Activated CD8-positive, alpha-beta T cell treated with anti-CD3 and anti-CD28 coated beads, Interleukin-2, amount 10 ng/mL, durations not matched to agents 7 days and 5 days (primary cell): ENCODE measurements at places on chromosomes 11 and 22. TPM values are rescaled to one million over a fixed set of nuclear protein-coding genes. Genes with fewer than 3 reads are reported as not detected.

The JHY gene
- 1.5 TPM for total RNA-seq

- peak overlapping the region; percentile 98 for H3K27ac ChIP-seq
- H3K4me3 ChIP-seq = peak overlapping the region; percentile 99
- peaks cover 62% of the 10 kb centered on the region for H3K36me3 ChIP-seq
- no peaks in the 10 kb centered on the region for H3K27me3 ChIP-seq
- DNase-seq = no peak
- H3K4me1 ChIP-seq = peaks cover 77% of the 10 kb centered on the region
Observed at GRCh38 chr22:30245181-30245984, 1.2 kb downstream of the LIF start.

GRCh38 chr11:112962579-112963367, 1.6 kb downstream of the NCAM1 start:
- DNase-seq = no peak
- peaks cover 3% of the 10 kb centered on the region for H3K36me3 ChIP-seq
- peak overlapping the region; percentile 74 for H3K4me3 ChIP-seq
- H3K4me1 ChIP-seq = peaks cover 11% of the 10 kb centered on the region

The NLRP14 gene
- 0.13 TPM for total RNA-seq

- H3K36me3 ChIP-seq = no peaks in the 10 kb centered on the region
- DNase-seq = no peak
- no peaks in the 10 kb centered on the region for H3K4me1 ChIP-seq
- no peak overlapping the region for H3K4me3 ChIP-seq
- no peaks in the 10 kb centered on the region for H3K27me3 ChIP-seq
Observed at GRCh38 chr22:46107089-46107664, 43.1 kb upstream of the PPARA start.

The CREB3L1 gene
- not detected for total RNA-seq

- peaks cover 9% of the 10 kb centered on the region for H3K27me3 ChIP-seq
- no peaks in the 10 kb centered on the region for H3K36me3 ChIP-seq
- no peak overlapping the region for H3K4me3 ChIP-seq
- DNase-seq = no peak
Observed at GRCh38 chr11:57155400-57155799, 26.4 kb upstream of the LRRC55 start.

DNA sequence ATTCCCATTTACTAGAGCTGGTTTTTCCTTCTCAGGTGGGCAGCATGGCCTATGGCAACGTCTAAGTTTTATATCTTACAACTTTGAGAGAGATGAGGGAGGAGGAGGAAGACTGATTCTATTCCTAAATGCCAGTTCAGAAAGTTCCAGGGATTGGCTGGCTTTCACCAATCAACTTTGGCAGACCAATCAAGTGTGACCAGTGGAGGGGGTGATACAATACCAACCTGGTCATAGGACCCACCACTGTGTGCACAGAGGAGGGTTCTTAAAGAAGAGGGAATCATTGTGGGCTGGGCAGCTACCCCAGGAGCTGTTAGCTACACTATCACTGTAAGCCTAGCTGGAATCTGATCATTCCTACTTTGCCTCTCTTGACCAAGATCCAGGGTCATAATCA, 8.1 kb downstream of the DIXDC1 start:
- no peaks in the 10 kb centered on the region for H3K36me3 ChIP-seq
- H3K4me1 ChIP-seq = peaks cover 20% of the 10 kb centered on the region
- no peak overlapping the region for H3K4me3 ChIP-seq
- no peak overlapping the region for H3K27ac ChIP-seq

The SLC22A6 gene
- total RNA-seq = not detected

DNA sequence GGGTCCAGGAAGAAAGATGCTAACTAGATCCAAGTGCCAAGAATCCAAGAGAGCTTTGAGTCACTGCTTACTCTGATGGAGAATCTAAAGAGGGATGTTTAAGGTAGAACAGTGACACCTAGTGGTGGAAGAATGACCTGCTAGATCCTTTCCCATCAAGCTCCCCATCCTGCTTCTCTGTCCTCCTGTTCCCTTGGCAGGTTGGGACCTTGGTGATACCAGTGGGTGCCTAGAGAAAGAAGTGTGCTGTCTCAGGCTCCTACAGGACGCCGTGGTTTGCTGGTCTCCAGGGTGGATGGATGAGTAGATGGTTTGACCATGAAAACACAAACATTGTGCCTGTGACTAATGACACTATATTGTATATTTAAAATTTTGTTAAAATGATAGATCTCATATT, 383.7 kb downstream of the TMEM135 start:
- peak; percentile 48 for DNase-seq
- H3K4me3 ChIP-seq = no peak overlapping the region
- H3K4me1 ChIP-seq = no peaks in the 10 kb centered on the region
- H3K36me3 ChIP-seq = no peaks in the 10 kb centered on the region
- no peaks in the 10 kb centered on the region for H3K27me3 ChIP-seq
- no peak overlapping the region for H3K27ac ChIP-seq

The CDON gene
- 4.1 TPM for total RNA-seq

The CD6 gene
- 214 TPM for total RNA-seq

GRCh38 chr11:119459293-119459976, 36.5 kb upstream of the THY1 start:
- H3K27ac ChIP-seq = no peak overlapping the region
- DNase-seq = no peak
- H3K27me3 ChIP-seq = peaks cover 20% of the 10 kb centered on the region
- no peak overlapping the region for H3K4me3 ChIP-seq
- H3K36me3 ChIP-seq = no peaks in the 10 kb centered on the region

The APOL4 gene
- 8.5 TPM for total RNA-seq

The GAS2L1 gene
- 10.9 TPM for total RNA-seq

GRCh38 chr11:36254713-36255112, 34.5 kb downstream of the COMMD9 start:
- no peaks in the 10 kb centered on the region for H3K4me1 ChIP-seq
- no peak for DNase-seq
- peaks cover 11% of the 10 kb centered on the region for H3K27me3 ChIP-seq
- no peaks in the 10 kb centered on the region for H3K36me3 ChIP-seq
- no peak overlapping the region for H3K4me3 ChIP-seq

- no peak overlapping the region for H3K27ac ChIP-seq
- DNase-seq = no peak
- H3K27me3 ChIP-seq = no peaks in the 10 kb centered on the region
- H3K4me1 ChIP-seq = peaks cover 11% of the 10 kb centered on the region
Observed at GRCh38 chr11:3153291-3153861, 11.7 kb downstream of the OSBPL5 start.

- H3K27ac ChIP-seq = no peak overlapping the region
- no peaks in the 10 kb centered on the region for H3K27me3 ChIP-seq
- DNase-seq = no peak
Observed at GRCh38 chr22:32583074-32583682, 108.6 kb downstream of the FBXO7 start.

The TEX54 gene
- not detected for total RNA-seq

- H3K4me1 ChIP-seq = no peaks in the 10 kb centered on the region
- H3K27ac ChIP-seq = no peak overlapping the region
- H3K27me3 ChIP-seq = peaks cover 16% of the 10 kb centered on the region
- H3K4me3 ChIP-seq = no peak overlapping the region
Observed at GRCh38 chr11:117786135-117786870, 10.7 kb downstream of the DSCAML1 start.

GRCh38 chr11:8092587-8093424, 11.8 kb downstream of the TUB start:
- H3K4me1 ChIP-seq = no peaks in the 10 kb centered on the region
- no peaks in the 10 kb centered on the region for H3K36me3 ChIP-seq

- H3K27me3 ChIP-seq = no peaks in the 10 kb centered on the region
- H3K36me3 ChIP-seq = peaks cover 93% of the 10 kb centered on the region
- H3K4me1 ChIP-seq = peaks cover 97% of the 10 kb centered on the region
Observed at GRCh38 chr11:128492903-128493569, 94.3 kb downstream of the ETS1 start.

The TENM4 gene
- not detected for total RNA-seq

The APOC3 gene
- total RNA-seq = not detected

DNA sequence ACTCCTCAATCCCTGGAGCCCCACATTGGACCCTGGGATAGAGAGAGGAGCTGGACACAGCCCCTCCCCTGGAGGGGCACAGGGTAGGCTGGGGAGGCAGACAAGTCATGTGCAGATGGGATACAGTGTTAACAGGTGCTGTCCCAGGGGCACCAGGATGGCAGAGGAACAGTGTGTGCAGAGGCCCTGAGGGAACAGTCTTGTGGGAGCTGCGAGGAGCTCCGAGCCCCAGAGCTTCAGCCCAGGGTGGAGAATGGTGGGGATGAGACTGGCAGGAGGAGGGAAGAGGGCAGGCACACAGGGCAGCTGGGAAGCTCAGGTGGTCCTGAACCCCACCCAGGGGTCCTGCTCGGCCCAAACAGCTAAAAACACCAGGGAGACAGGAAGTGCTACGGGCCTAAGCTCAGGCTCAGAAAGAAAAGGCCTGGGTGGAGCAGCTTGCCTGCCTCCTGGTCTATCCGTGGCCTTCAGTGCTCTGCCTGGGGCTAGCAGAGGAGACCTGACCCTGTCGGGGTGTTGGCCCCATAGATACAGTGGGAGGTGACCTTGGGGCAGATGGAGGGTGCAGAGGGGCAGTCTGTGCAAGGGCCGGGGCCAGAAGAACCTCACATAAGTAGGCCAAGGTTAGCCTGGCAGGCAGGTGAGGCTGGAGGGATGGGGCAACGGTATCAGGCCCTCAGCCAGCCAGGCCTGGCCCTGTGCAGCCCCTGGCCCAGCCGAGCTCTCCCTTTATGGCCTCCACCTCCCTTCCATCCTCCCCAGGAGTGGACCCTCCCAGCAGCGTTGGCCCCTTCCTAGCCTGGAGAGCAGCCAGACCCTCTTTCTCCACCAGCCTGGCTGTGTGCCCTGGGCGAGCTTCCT, 15.4 kb downstream of the CAPN5 start:
- DNase-seq = no peak
- H3K36me3 ChIP-seq = no peaks in the 10 kb centered on the region
- peaks cover 32% of the 10 kb centered on the region for H3K4me1 ChIP-seq
- H3K4me3 ChIP-seq = peak overlapping the region; percentile 71
- peaks cover 10% of the 10 kb centered on the region for H3K27me3 ChIP-seq
- peak overlapping the region; percentile 95 for H3K27ac ChIP-seq

The NCR3LG1 gene
- 1.9 TPM for total RNA-seq

The WNT7B gene
- total RNA-seq = not detected

- peaks cover 21% of the 10 kb centered on the region for H3K27me3 ChIP-seq
- no peak overlapping the region for H3K27ac ChIP-seq
- peaks cover 14% of the 10 kb centered on the region for H3K4me1 ChIP-seq
- H3K36me3 ChIP-seq = no peaks in the 10 kb centered on the region
- no peak for DNase-seq
- H3K4me3 ChIP-seq = no peak overlapping the region
Observed at GRCh38 chr11:64395545-64396078, 36.6 kb downstream of the RPS6KA4 start.

DNA sequence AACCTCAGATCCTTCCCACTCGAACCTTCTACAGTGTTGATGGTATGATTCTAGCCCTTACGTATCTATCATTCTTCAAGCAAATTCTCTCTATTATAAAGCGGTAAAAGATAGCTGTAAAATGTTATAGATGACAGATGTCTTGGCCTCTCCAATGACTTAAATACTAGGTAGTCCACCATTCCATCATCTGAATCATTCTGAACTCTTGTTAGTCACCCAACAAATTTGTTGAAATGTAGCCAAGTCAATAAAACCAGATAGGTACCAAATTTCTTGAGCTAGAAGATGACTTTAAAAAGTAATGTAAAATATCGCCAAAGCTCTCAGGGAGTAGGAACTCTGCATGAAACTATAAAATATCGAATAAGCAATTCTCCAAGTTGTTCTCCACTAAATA, 32.6 kb upstream of the PICALM start:
- no peaks in the 10 kb centered on the region for H3K4me1 ChIP-seq
- H3K36me3 ChIP-seq = peaks cover 2% of the 10 kb centered on the region
- no peak for DNase-seq
- H3K4me3 ChIP-seq = no peak overlapping the region
- peaks cover 2% of the 10 kb centered on the region for H3K27me3 ChIP-seq

DNA sequence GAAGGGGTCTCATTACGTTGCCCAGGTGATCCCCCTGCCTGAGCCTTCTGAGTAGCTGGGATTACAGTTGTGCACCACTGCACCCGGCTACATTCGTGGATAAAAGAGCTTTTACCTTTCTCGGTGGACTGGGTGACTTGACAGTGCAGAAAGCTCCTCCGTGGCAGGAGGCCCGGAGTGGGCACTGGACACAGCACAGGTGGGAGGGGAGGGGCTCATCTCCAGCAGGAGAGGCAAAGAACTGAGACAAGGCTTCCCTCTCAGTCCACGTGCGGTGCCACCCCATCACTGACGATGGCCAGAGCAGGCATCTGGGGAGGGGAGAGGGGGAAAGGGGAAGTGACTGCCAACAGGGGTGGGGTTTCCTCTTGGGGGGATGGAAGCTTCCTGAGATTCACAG, 118.4 kb downstream of the SHANK2 start:
- H3K27me3 ChIP-seq = no peaks in the 10 kb centered on the region
- H3K36me3 ChIP-seq = no peaks in the 10 kb centered on the region
- no peaks in the 10 kb centered on the region for H3K4me1 ChIP-seq
- H3K27ac ChIP-seq = no peak overlapping the region

DNA sequence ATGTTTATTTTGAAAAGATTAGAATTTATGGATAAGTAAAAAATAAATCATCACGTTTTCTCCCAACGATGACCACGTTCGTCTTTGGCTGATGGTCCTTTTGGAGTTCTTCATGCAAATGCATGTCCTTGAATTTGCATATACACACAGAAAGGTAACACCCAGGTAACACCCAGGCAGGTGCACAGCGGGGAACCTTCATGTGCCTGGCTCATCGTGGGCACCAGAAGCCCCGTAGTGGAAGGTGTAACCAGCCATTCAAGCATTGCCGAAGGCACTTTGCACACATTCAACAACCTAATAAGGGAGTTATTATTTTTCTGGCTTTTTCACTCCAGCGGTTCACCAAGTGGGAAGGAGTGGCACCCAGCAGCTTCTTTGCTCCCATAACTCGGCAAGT, 404.6 kb downstream of the TBC1D22A start:
- H3K27me3 ChIP-seq = no peaks in the 10 kb centered on the region
- no peak for DNase-seq
- H3K27ac ChIP-seq = no peak overlapping the region
- H3K4me1 ChIP-seq = no peaks in the 10 kb centered on the region
- no peak overlapping the region for H3K4me3 ChIP-seq

GRCh38 chr11:10233581-10233980, 60.4 kb downstream of the SBF2 start:
- H3K4me1 ChIP-seq = no peaks in the 10 kb centered on the region
- H3K4me3 ChIP-seq = no peak overlapping the region
- H3K36me3 ChIP-seq = peaks cover 2% of the 10 kb centered on the region
- no peak for DNase-seq
- H3K27me3 ChIP-seq = no peaks in the 10 kb centered on the region

GRCh38 chr11:109926941-109927340, 166.3 kb upstream of the ZC3H12C start:
- H3K4me1 ChIP-seq = no peaks in the 10 kb centered on the region
- no peaks in the 10 kb centered on the region for H3K36me3 ChIP-seq
- no peak overlapping the region for H3K4me3 ChIP-seq
- no peak overlapping the region for H3K27ac ChIP-seq
- no peak for DNase-seq
